Activated CD4-positive, alpha-beta T cell treated with anti-CD3 and anti-CD28 coated beads, Interleukin-2, amount 50 U/mL, for 1 hour (primary cell): ENCODE measurements at places on chromosomes 13 and 19.

GRCh38 chr13:109131698-109132257 lies 502.4 kb downstream of the MYO16 start:
- DNase-seq = no peak

- no peak for DNase-seq
Observed at GRCh38 chr13:98915563-98915962, 62.3 kb downstream of the DOCK9 start.

- no peak for DNase-seq
Observed at GRCh38 chr13:102598061-102598460, 1.3 kb downstream of the TPP2 start.

- DNase-seq = no peak
Observed at GRCh38 chr13:110850840-110851239, 64.0 kb downstream of the ANKRD10 start.

GRCh38 chr19:8105471-8105870 lies 43.9 kb downstream of the FBN3 start:
- no peak for DNase-seq

- DNase-seq = no peak
Observed at GRCh38 chr13:35947315-35947714, 183.9 kb downstream of the DCLK1 start.
